ENCODE measurements at places on chromosomes 4 and X.

- no peak for DNase-seq
Observed at GRCh38 chr4:181147416-181147951, 1095.7 kb upstream of the TENM3 start.

DNA sequence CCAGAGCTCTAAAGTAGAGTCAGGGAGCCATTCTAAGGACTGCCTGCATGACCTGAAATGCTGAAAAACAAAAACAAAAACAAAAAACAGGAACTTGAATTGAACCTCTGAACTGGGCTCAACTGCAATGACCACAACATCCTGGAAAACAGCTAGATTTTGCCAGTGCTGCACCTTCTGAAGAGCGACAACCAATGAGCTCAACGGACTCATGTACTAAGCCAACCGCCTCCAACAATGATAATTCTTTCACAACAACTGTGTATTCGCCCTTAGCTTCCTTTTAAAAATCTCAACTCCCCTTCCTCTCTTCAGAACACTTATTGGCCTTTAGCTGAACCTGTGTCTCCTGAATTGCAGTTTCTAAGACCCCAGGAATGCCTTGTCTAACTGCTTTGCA, 69.8 kb downstream of the HAUS3 start:
- DNase-seq: no peak

DNA sequence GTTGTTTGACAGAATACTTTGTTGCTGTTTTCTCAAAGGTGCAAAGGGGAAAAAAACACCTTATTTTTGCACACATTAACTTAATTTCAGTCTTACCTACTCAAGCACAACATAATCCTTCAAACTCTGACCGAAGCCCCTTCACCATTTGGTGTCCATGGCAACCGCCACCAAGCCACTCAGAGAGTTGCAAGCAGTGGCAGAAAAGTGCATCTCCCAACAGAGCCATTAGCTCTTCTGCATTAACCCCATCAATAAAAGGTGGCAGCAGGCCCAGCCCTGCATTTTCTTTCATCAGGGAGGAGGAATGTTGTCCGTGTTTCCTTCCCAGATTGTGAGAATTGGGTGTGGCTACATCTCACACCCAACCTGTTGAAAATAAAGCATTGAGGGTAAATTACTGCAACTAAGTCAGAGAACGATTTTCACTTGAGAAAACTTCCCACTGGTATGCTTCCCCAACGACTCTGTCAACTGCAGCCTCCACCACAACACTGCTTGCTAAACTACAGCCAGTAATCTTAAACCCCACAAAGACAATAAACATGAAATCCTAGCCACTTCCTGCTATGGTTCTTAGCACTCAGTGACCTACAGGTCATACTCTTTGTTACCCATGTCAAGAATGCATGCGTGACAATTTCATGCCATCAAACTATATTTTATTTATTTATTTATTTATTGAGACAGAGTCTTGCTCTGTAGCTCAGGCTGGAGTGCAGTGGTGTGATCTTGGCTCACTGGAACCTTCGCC, 154.0 kb downstream of the GRIA3 start:
- DNase-seq: no peak

GRCh38 chrX:34275699-34276098, 143.6 kb upstream of the FAM47A start:
- no peak for DNase-seq

- no peak for DNase-seq
Observed at GRCh38 chr4:26133840-26134239, 187.0 kb upstream of the RBPJ start.

GRCh38 chr4:34009951-34010350, 2234.4 kb downstream of the ARAP2 start:
- no peak for DNase-seq

- no peak for DNase-seq
Observed at GRCh38 chr4:100017637-100018310, 67.7 kb upstream of the H2AZ1 start.

DNA sequence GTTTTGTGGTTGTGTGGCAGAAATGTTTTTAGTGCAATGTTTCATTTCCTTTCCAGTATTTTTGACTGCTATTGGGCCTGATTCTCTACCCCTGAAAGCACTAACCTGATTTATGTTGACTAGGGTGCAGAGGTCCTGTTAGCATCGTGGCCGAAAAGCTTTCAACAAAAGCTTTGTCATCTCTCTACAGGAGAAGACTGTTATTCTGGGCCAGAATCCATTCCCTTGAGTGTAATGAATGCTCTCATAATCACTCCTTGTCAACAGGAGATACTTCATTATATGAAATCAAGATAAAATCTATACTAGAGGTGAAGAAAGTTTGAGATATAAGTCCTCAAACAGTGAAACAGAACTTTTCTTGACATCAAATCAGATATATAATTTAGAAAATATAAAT, 195.5 kb downstream of the ZNF330 start:
- no peak for DNase-seq

DNA sequence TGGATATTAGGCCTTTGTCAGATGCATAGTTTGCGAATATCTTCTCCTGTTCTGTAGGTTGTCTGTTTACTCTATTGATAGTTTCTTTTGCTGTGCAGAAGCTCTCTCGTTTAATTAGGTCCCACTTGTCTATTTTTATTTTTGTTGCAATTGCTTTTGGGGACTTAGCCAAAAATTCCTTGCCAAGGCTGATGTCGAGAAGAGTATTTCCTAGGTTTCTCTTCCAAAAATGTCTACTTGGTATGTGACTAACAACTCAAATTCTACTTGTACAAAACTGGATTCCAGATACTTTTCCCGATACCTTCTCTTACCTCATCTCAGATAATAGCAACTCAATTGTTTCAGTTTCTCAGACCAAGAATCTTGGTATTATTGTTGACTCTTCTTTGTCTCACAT, 142.4 kb upstream of the GLRA2 start:
- no peak for DNase-seq

- DNase-seq: no peak
Observed at GRCh38 chr4:26298198-26298947, 22.4 kb upstream of the RBPJ start.

DNA sequence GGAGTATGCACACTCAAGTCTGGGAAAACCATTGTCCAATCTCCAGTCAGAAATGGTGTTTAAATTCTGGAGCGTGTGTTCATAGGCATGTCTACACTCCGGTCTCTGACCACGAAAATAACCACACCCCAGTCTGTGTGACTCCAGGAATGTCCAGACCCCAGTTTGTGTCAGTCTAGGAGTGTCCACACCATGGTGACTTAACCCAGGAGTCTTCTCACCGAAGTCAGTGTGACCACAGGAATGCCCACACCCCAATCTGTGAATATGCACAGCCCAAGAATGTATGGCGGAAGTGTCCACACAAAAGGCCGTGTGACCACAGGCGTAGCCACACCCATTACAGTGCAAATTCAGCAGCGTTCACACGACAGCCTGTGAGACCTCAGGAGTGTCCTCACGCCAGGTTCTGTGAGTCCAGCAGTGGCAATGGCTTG, 11.4 kb downstream of the FTSJ1 start:
- no peak for DNase-seq

DNA sequence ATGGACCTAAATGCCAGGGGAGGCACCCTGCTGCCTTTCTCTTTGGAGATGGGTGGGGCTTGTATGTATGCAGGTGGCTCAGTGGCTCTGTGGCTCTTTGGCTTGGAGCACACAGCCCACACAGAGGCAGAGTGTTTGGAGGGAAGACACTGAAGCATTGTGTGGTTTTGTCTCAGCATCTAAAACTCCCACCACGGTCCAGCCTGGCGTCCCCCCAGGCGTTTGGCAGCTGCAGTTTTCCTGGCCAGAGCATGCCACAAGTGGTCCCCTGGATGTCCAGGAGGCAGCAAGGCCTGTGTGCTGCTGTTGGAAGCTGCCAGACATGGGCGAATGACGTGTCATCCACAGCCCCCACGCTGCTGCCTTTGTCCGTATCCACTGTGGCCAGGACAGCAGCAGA, 32.2 kb upstream of the PSAPL1 start:
- no peak for DNase-seq

DNA sequence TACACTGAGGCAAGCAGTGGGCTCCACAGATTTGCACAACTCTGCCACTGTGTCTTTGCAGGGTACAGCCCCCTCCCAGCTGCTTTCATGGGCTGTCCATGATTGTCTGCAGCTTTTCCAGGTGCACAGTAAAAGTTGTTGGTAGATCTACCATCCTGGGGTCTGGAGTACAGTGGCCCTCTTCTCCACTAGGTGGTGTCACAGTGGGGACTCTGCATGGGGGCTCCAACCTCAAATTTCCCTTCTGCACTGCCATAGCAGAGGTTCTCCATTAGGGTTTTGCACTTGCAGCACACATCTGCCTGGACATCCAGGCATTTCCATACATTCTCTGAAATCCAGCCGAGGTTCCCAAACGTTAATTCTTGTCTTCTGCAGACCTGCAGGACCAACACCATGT, 1002.3 kb downstream of the FAM133A start:
- no peak for DNase-seq

DNA sequence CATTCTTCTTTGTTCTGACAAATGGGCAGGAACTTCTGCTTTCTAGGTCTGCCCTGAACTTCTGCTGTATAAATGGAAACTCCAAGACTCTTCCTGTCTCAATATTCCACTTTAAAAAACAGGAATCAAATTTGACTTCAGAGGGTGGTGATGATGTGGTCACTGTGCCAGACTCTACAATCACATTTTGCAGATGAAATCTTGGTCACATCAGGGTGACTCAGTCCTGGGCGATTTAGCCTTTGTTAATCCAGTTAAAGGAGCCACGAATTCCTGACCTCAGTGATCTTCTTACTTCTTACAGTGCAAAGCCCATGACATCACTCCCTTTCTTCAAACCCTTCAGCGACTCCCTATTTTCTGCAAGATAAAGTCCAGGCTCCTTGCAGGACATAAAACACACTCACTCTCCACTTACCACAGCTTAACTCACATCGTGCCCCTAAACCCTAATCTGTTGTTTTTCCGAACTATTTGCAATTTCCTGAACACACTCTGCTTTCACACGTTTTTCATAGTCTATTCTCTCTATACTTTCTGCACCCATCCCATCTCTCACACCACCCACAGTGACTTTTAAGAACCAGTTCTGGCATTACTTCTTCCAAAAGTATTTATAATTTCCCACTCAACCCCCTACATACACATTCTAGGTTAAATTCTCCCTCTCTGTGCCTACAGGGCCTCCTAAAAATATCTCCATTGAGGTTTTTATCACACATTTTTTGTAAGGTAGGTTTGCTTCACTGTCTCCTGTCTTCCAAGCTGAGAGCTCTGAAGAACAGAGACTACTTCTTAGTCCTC, 11.1 kb downstream of the GASK1B start:
- DNase-seq: no peak

DNA sequence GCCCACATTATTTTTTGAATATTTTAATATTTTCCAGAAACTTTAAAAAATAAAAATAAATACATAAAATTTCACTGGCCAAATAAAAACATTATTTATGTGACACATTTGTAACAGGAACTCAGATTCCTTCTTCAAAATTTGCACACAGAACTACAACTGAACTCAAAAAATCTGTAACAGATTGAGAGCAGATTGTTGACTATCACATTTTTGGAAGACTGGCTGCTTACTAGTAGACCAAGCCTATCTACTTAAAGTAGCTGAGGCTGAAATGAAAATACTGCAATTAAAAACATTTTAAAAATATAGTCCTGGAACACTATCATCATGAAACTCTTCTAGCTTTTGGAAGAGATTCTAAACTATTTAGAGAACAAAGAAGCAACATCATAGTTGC, 203.9 kb downstream of the SH3BGRL start:
- no peak for DNase-seq

Measured in activated effector memory CD4-positive, alpha-beta T cell treated with anti-CD3 and anti-CD28 coated beads, Interleukin-2, amount 50 U/mL, for 16 hours (primary cell).